Activated naive CD4-positive, alpha-beta T cell treated with anti-CD3 and anti-CD28 coated beads, Interleukin-2, amount 10 ng/mL, durations not matched to agents 7 days and 5 days (primary cell): ENCODE measurements at places on chromosomes 4 and X.

DNA sequence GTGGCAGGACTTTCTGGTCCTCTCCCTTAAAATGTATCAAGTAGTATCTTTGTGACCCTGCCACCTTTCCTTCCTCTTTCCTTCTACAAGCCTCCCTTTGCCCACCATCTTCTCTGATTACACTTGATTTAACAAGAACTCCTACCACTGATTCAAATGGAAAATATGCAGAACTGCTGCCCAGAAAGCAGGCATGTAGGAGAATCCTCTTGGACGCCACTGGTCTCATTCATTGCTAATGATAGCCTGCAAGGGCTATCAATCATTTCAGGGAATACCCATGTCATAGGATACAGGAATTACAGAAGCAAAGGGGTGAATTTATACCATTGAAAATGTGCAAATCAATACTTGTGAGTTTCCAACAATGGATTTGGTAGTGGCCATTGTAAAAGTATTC lies 294.6 kb upstream of the NRK start:
- no peak for DNase-seq

DNA sequence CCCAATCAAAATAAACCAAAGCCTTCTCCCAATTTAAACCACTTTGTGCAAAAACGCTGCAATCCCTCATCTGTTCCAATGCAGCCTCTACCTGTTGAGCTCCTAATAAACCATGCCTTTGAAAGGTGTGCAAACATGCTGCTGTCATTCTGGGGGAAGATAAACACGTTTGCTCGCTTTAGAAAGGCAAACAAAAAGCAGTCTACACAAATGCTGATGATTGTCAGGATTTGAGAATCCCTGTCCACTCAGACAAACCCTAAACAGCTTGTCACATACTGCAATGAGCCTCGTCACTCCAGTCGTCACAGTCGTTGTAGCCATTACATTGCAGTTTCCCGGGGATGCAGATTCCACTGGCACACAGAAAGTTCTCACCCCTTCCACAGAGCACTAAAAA lies 145.2 kb downstream of the CORIN start:
- no peak for DNase-seq

DNA sequence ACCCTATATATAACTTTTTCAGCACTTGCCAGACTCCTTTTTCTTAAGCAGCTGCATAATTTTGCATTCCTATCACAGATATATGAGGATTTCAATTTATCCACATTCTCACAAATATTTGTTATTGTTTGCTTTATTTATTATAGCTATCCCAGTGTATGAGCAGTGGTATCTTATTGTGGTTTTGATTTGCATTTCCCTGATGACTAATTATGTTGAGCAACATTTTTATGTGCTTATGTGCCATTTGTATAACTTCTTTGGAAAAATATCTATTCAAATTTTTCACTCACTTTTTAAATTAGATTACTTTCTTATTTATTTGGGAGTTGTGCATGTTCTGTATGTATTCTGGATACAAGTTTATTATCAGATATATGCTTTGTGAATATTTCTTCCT lies 361.9 kb downstream of the KCTD8 start:
- DNase-seq, result no peak

GRCh38 chrX:149522916-149523315 lies 17.8 kb upstream of the IDS start:
- no peak for DNase-seq

DNA sequence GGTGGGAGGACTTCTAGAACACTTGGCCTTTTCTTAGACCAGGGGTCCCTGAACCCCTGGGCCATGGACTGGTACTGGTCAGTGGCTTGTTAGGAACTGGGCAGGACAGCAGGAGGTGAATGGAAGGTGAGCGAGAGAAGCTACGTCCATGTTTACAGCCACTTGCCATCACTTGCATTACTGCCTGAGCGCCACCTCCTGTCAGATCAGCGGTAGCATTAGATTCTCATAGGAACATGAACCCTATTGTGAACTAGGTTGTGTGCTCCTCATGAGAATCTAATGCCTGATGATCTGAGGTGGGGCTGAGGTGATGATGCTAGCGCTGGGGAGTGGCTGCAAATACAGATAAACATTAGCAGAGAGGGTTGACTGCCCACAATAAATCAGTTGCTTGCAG lies 100.9 kb upstream of the IGFBP7 start:
- DNase-seq, result no peak

GRCh38 chr4:135325264-135325663 lies 1123.7 kb upstream of the PABPC4L start:
- DNase-seq, result no peak

DNA sequence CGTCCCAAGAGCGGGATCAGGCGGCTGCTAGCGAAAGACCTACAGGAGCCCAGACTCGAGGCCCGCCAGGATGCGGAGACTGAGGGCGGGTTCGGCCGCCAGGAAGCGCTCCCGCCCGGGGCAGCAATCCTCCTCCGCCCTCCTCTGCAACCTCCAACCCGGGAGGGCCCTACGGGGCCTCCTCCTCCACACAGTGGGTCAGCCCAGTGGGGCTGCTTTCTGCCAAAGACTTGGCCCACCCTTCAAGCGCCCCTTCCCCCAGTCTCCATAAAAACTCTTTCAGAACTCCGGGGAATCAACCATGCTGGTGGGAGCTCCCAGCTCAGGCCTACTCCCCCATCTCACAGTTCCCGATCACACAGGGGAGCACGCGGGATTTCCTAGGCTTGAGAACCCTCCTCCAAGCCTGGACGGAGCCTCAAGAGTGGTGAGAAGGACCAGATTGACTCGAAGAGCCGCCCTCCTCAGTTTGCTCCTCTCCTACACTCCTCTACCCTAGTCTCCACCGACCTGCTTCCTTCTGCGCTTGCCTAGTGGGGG lies 77.5 kb downstream of the RLIM start:
- DNase-seq, result no peak

DNA sequence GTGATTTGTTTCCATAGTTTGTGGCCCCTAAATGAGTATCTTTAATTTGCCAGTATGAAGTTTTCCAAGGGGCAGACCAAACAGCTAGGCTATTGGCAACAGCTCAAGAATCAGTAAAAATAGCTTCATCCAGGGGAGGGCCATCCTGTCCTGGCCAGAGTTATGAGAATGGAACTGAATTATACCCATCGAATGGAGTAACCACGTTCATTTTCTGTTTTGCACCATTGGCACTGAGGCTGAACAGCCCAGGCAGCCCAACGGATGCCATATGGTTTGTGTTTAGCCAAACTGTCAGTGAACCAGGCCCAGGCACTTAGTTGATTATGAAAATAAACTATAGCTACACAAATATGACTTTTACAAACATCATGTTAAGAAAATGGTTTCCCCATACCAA lies 17.7 kb upstream of the ASB5 start:
- DNase-seq, result no peak

DNA sequence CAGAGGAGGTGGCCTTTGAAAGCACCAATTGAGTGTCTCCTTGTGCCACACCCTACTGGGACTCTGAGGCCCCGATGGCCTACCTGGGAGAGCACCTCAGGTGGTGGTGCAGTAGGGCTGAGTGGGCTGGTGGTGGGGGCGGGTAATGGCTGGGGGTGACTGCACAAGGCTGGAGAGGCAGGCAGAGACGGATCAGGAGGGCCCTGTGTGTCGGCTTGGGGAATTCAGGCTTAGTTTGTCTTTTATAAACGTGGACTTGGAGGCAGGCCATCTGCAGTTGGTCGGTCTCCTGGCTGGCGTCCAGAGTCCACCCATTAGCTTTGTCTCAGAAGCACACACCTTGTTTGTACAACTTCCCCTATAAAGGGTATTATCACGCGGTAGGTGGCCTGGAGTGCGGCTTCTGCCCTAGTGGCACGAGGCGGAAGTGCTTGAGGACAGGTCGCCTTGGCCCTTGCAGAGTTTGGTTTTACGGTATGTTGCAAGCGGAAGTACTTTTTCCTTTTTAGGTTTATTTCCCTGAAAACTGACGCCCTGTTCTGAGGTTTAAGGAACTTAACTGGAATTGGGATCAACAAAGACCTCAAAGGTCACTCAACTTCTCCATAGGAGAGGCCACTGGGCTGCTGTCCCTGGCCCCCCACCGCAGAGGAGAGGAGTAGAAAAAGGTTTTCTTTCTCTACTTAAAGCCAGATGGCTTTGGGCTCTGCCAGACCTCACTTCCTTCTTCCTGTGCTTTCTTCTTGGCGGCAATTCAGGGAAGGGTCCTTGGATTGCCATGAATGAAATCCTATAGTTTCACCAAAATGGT lies 8.0 kb downstream of the TBC1D14 start:
- DNase-seq, result peak; percentile 59

DNA sequence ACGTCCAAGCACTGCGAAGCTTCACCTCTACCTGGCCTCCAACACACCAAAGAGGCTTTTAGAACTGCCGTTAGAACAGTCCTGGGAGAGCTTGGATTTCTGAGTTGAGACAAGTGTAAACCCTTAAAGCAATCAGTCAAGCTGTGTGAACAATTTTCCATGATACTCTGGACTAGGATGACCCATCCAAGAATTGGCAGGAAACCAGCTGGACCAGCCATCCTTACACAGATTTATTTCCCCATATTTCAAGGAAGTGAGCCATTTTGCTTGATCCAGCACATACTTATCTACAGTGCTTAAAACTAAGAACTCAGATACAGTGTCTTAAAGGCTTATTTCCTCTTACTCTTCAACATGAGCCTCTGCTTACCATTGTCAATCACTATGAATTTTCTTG lies 340.7 kb upstream of the HS3ST1 start:
- no peak for DNase-seq

DNA sequence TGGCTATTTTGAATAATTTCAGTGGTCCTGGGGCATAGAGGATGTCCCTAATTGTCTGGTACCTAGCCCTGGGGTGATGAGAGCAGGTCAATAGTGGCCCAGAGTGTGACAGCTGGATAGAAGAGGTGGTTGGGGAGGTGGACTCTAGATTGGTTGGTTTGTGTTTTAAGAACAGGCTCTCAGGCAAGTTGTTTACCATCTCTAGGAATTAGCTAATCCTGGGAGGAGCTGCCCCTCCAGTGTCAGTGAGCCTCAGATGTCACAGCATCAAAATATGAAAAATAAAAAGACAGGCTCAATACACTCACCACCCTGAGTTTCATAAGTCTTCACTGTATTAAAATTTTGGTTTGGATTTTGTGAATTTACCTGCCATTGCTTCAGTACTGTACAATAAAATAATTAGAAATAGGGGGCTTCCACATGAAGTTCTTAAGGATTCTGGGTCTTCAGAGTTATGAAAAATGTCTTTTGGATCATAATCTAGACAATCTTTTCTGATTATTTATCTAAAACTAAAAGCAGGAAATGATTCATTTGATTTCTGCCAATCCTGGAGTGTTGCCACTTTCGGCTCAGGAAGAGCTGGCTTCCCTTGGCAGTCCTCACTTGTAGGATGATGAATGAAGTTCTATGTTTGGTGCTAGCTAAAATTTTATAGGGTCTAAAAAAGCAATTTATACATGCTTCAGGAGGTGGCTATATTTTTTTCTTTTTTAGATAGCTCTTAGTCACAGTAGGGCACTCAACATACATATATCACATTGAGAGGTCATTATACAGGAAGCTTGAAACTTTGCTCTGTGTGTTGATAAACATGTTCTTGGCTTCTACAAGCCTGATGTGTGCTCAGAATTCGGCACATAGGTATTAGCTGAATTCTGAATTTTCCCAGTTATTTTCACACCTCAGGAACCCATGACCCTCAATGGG lies 395.1 kb downstream of the RAB28 start:
- DNase-seq, result no peak

- no peak for DNase-seq
Observed at GRCh38 chrX:66193821-66194220, 29.8 kb downstream of the HEPH start.

GRCh38 chr4:24144381-24144780 lies 254.5 kb upstream of the PPARGC1A start:
- no peak for DNase-seq

DNA sequence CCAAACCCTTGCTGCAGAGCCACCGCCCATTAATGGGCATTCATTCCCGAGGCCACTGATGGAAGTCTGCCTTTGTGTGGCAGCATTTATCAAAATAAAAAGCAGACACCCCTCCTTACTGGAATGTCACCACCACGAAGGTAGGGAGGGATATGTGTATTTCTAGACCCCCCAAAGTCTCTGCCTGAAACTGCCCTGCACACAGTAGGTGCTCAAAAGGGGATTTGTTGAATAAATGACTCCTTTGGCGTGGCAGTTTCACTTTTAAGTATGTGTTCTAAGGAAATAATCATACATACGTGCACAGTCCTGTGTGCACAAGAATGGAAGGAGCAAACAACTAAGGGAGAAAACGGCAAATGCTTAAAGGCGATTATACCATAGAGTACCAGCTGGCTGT lies 23.6 kb upstream of the GLOD5 start:
- no peak for DNase-seq

GRCh38 chr4:173272996-173273395 lies 61.2 kb downstream of the HMGB2 start:
- DNase-seq, result no peak

GRCh38 chrX:27186671-27187070 lies 276.5 kb downstream of the PPP4R3C start:
- DNase-seq, result peak; percentile 36

DNA sequence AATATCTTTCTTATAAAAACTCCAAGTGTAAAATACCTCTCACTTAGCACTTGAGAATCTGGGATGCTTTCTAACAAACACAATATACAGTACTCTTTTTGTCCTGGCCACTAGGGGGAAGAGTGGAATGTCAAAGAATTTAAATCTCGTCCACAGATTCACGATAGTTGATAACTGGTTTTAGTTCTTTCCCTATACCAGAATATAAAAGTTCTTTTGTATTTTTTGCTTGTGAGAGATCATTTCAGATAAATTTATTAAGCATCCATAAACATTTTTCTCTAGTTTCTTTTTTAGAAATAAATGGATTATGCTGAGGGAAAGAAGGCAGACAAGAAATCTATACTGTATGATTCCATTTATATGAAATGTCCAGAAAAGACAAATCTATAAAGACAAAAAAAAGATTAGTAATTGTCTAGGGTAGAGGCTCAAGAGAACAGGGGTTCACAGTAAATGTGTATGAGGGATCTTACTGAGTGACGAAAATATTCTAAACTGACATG lies 50.4 kb downstream of the MGARP start:
- no peak for DNase-seq

- DNase-seq, result no peak
Observed at GRCh38 chr4:150323406-150324325, 245.4 kb downstream of the DCLK2 start.

- peak; percentile 18 for DNase-seq
Observed at GRCh38 chr4:2248821-2249261, 6.9 kb upstream of the HAUS3 start.

GRCh38 chrX:104255465-104255864 lies 732 bp upstream of the ESX1 start:
- no peak for DNase-seq

DNA sequence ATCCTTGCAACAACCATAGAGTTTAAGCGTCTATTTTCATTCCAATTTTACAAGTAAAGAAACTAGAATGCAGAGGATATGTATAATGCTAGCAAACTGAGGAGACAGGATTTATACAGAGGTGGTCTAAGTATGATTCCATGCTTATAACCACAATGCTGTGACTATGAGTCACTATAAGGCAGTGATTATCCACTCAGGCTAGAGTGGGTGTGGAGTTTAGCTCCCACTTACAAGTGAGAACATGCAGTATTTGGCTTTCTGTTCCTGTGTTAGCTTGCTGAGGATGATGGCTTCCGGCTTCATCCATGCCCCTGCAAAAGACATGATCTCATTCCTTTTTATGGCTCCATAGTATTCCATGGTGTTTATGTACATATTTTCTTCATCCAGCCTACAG lies 41.6 kb upstream of the EDA2R start:
- DNase-seq, result no peak

GRCh38 chrX:106042296-106042695 lies 3.8 kb upstream of the SERPINA7 start:
- no peak for DNase-seq

- DNase-seq, result no peak
Observed at GRCh38 chrX:128287693-128288092, 235.5 kb upstream of the ACTRT1 start.

- no peak for DNase-seq
Observed at GRCh38 chrX:81120258-81120935, 81.3 kb downstream of the HMGN5 start.
